ENCODE measurements at places on chromosomes 5 and 9. TPM values are rescaled to one million over a fixed set of nuclear protein-coding genes. Genes with fewer than 3 reads are reported as not detected.

Gene PCDH12
- 15.4 TPM for polyA plus RNA-seq

Gene PTPA
- 117 TPM for polyA plus RNA-seq

Gene EPB41L4B
- 11.9 TPM for polyA plus RNA-seq

Gene C1QTNF3
- 79.6 TPM for polyA plus RNA-seq

Gene GPRIN1
- polyA plus RNA-seq = 0.60 TPM

Gene PCDHA12
- polyA plus RNA-seq = not detected

Gene ADCY2
- polyA plus RNA-seq = 44.7 TPM

Gene RXRA
- polyA plus RNA-seq = 33.5 TPM

Gene SPATA31D4
- not detected for polyA plus RNA-seq

Gene LSM11
- 7.0 TPM for polyA plus RNA-seq

Gene PAPPA
- polyA plus RNA-seq = 0.92 TPM

Gene CRB2
- 0.06 TPM for polyA plus RNA-seq

Gene WNT8A
- polyA plus RNA-seq = not detected

Gene PDLIM4
- polyA plus RNA-seq = 63.4 TPM

Gene LMAN2
- 91.6 TPM for polyA plus RNA-seq

Gene F12
- polyA plus RNA-seq = not detected

Gene TSSK1B
- polyA plus RNA-seq = not detected

Gene STPG3
- polyA plus RNA-seq = 0.49 TPM

Gene SVEP1
- polyA plus RNA-seq = 20.5 TPM

Gene MED22
- 28.2 TPM for polyA plus RNA-seq

Gene CCL19
- not detected for polyA plus RNA-seq

Gene CRAT
- 39.3 TPM for polyA plus RNA-seq

Gene ACTBL2
- polyA plus RNA-seq = not detected

Gene GABRA6
- not detected for polyA plus RNA-seq

Gene GBGT1
- 4.0 TPM for polyA plus RNA-seq

Gene TPPP
- 5.3 TPM for polyA plus RNA-seq

Gene LHX3
- not detected for polyA plus RNA-seq

Gene FBP2
- 71.8 TPM for polyA plus RNA-seq

Gene GZMA
- polyA plus RNA-seq = 1.1 TPM

Gene GARIN3
- polyA plus RNA-seq = not detected

Gene TLX3
- not detected for polyA plus RNA-seq

Gene SLC34A1
- polyA plus RNA-seq = not detected

Gene SPATA6L
- 0.42 TPM for polyA plus RNA-seq

Gene CER1
- polyA plus RNA-seq = 0.17 TPM

Gene GRIA1
- 1.1 TPM for polyA plus RNA-seq

Gene KCNV2
- polyA plus RNA-seq = 0.23 TPM

Gene CDKN2A
- 0.25 TPM for polyA plus RNA-seq

Gene LCN15
- polyA plus RNA-seq = 0.76 TPM

Gene TXNDC8
- polyA plus RNA-seq = not detected

Gene TMEM232
- polyA plus RNA-seq = 0.78 TPM

Gene SEMA4D
- polyA plus RNA-seq = 25.3 TPM

Gene FOXD4L5
- 0.98 TPM for polyA plus RNA-seq

Gene BARHL1
- polyA plus RNA-seq = not detected

Gene NAA35
- 20.1 TPM for polyA plus RNA-seq

Gene PCDHA7
- polyA plus RNA-seq = 0.12 TPM

Gene ZNF883
- polyA plus RNA-seq = 3.0 TPM

Gene ZNF658
- 5.7 TPM for polyA plus RNA-seq

Data from muscle of leg (tissue), 16 donors.